ENCODE measurements at places on chromosomes 7 and 10.
A peak's percentile ranks its signal among the peaks of the same experiment; 100 is the strongest.

GRCh38 chr10:22612318-22612717, 102.1 kb downstream of the PIP4K2A start:
- no peak for DNase-seq

- no peak for DNase-seq
These were observed 15.8 kb upstream of the SLF2 start for GRCh38 chr10:100896876-100897461.

- no peak for DNase-seq
These were observed 137.6 kb downstream of the TSPAN12 start for GRCh38 chr7:120720317-120720716.

GRCh38 chr10:104582602-104582951, 58.5 kb upstream of the SORCS3 start:
- DNase-seq = no peak

DNA sequence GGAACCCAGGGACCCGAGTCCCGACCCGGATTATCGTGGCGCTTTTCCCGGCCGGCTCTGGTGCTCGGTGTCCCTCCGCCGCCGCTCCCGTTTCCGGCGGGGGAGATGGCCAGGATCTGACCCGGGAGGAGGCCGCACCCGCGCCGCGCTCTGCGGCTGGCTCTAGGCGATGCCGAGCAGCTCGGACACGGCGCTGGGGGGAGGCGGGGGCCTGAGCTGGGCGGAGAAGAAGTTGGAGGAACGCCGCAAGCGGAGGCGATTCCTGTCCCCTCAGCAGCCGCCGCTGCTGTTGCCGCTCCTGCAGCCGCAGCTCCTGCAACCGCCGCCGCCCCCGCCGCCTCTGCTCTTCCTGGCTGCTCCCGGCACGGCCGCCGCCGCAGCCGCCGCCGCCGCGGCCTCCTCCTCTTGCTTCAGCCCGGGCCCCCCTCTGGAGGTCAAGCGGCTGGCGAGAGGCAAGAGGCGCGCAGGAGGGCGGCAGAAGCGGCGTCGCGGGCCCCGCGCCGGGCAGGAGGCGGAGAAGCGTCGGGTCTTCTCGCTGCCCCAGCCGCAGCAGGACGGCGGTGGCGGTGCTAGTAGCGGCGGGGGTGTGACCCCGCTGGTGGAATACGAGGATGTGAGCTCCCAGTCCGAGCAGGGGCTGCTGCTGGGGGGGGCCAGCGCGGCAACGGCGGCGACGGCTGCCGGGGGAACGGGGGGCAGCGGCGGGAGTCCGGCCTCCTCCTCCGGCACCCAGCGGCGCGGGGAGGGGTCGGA, 593 bp downstream of the CDK13 start:
- DNase-seq = peak; percentile 36

DNA sequence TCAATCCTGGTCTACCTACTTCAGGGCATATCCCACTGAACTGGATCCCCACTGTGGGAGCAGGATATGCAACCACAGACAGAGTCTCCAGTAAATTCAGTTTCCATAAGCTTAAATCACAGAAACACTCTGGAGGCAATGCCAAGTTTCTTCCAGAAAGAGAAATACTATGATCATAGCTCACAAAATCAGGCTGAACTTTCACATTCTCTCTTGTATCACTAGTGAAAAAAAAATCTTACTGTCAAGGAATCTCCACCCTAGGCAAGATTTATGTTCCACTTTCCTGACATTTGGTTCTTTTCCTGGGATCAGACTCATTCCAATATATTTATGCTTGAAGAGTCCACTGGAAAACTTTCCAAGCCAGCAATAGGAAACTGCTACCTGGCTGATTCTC, 749.0 kb downstream of the SUGCT start:
- no peak for DNase-seq

DNA sequence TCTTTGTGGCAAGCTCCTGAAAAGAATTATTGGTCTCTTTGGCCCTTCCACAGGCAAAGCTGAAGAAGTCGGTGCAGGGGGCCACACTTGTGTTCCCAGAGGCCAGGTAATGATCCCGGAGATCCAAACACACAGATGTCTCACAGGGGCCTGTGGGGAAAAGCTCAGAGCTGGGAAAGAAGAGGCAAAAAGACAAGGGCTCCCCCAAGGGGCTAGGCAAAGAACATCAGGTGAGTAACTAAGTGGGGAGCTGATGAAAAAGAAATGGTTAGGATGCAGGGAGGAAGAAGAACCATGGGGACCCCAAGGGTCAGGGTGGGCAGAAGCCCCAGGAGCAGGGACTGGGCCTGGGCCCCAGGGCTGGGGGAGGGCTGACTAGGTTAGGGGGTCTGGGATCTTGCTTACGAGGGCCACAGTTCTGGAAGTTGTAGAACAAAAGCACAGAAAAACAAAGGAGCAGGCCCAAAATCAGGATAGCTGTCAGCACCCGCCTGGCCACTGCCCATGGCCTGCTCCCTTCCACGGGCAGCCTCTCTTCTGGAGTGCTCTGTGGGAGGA, 1.1 kb downstream of the KEL start:
- no peak for DNase-seq

DNA sequence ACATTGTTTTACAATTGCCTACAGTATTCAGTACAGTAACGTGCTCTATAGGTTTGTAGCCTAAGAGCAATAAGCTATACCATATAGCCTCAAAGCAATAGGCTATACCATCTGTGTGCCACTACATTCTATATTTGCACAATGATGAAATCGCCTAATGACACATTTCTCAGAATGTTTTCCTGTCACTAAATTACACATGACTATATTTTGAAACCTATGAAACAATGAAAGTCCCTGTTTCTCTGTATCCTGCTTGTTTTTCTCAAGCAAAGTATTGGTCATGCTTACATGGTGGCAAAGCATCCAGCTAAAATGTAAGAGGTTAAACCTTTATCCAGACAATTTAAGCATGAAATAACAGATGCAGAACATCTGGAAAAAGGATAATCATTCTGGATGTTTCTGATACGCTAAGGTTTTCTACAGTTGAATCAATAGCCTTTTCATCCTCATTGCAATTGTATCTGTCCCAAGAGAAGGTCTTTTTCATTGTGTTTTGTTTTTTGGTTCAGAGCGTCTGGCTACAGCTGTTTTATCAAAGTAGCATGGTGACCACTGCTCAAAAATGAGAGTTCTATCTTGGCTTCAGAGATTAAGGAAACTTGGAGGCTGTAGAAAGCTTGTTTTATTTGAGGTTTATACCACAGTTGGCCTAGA, 81.7 kb downstream of the CSTF2T start:
- no peak for DNase-seq

GRCh38 chr7:37782166-37782565, 66.2 kb upstream of the NME8 start:
- no peak for DNase-seq

DNA sequence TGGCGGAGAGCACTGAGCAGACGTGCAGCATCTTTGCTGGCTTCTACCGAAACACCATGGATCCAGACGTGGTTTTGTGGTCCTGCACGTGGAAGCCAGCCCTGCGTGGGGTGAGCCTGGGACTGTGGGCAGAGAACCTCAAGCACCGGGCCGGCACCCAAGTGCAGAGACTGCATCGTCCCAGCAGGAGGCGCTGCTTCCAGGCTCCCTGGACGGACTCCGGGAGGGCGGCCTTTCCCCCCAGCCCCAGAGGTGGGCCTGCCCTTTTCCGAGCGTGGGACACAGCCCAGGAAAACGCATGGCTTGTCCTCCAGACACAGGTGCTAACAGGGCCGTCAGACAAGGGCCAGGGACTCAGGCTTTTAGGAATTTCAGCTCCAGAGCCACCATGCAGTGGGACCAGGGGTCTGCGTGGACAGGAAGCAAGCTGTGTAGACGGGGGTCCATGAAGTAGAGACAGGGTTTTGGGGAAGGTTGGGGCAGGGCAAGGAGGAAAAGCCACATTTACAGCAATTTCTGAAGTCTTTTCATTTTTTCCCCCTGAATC, 303.9 kb downstream of the WDR37 start:
- DNase-seq = no peak

DNA sequence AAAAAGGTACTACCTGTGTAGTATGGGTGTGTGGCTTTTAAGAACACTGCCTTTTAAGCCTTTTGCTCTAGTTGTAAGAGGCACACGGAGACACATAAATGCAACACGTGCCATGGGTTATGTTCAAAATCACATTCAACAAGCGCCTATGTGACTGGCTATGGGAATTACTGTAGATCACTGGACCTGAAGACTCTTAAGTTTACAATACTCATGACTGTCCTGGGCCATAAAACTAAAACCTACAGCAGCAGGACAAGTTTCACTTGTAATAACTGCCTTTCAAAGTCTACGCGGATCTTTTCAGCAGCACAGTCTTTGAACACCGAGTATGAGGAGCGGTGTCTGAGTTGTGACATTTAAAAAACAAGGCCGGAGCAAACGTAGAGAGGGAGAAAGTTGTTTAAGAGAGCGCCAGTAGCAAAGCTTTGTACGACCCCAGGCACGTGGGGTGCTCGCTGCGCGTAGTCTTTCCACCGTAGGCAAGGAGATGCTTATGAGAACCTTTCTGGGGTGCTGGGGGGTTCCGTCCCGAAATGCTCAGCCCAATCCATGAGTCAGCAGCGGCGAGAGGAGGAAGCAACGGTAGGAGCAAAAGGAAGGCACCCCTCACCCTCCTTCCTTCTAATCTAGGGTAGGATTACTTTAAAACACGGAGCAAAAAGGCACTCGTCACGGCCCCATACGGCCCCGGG, 662 bp downstream of the DNAJC2 start:
- DNase-seq = peak; percentile 28

DNA sequence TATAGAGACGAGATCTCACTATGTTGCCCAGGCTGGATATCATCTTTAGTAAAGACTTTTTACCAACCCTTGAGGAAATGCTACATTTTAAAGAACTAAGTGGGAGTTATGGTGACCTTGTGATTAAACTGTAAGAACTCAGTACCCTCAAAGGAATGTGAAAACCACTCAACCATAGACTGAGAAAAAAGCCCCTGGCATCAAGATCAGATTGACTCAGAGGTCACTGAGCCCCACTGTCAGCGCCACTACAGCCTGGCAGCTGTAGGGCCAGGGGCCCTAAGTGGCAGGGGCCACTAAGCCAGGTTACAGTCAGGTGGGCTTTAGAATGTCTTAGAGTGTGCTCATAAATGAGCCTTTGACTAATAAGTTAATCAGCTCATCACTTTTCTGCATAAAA, 55.9 kb downstream of the APBB1IP start:
- no peak for DNase-seq

- DNase-seq = no peak
These were observed 196.3 kb downstream of the JCAD start for GRCh38 chr10:29862923-29863614.

DNA sequence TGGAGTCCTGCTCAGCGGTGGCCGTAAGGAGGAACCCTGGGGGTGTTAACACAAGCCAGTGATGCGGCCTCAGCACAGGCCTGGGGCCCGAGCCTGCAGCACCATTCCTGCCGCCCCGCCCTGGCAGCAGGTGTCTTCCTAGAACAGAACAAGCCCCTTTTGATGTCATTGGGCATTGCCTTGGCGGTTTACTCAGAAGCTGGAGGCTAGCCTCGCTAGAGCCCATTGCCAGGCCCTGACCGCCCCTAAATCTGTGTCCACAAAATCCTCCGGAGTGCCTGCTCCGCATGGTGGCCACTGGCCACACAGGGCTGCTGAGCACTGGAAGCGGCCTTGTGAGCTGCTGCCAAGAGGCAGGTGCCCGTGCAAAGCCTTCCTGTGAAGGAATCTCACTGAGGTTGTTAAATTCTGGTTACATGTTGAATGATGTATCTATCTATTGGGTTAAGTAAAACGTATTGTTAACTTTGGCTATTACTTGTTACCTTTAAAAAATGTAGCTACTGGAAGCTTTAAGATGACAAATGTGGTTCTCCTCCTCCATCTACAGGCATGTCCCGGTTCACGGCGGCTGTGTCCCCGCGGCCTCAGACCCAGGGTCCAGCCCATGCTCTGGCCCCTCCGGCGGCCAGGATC, 1.2 kb upstream of the INPP5A start:
- DNase-seq = no peak

DNA sequence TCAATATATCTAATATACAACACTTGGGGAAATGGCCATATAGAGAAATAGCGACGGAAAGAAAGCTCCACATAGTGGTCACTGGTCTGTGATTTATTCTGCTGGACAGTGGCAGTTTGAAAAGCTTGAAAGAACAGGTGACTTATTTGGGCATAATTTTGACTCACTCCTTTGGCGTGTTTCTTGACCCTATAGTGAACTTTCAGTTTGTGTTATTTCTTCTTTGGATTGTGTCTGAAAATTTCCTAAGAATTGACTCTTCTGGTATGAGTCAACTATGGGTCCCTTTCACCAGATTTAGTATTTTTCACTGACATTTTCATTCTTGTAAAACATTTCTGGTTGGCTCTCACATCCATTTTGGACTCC, 25.8 kb upstream of the IMMP2L start:
- no peak for DNase-seq

GRCh38 chr7:160958-161725, 31.2 kb upstream of the FAM20C start:
- DNase-seq = no peak

DNA sequence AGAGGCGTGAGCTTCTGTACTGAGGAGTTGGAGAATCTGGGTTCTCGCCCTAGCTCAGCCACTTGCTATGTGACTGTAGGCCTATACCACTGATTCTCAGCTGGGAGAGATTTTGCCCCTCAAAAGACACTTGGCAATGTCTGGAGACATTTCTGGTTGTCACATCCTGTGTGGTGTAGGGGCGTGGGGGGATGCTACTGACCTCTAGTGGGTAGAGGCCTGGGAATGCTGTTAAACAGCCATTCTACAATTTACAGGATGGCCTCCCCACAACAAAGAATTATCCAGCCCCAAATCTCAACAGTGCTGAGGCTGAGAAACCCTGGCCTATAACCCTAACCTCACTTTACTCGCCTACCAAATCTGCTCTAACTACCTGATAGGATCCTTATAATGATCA, 58.8 kb upstream of the GAD2 start:
- no peak for DNase-seq

GRCh38 chr7:141663081-141663849, 38.7 kb downstream of the DENND11 start:
- no peak for DNase-seq

- no peak for DNase-seq
These were observed 75.3 kb downstream of the DOCK4 start for GRCh38 chr7:112130729-112131410.

- DNase-seq = no peak
These were observed 83.6 kb downstream of the NXPH1 start for GRCh38 chr7:8516976-8517375.

DNA sequence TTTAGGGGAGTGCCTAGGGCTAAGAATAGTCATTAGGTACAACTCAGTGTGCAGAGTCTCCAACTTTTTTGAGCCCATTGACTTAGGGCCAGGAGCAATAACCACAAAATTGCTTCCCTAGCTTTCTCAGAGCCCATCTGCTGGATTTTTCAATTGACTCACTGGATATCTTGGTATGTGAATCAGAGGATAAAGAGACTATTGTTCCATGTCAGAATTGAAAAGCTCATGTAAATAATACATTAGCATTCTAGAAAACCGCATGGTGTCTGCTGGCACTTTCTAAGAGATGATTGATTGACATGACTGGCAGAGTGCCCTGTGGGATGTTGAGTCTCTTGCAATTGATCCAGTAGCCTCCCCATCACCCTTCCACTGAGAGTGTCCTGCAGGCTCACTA, 246.2 kb downstream of the CCDC7 start:
- DNase-seq = no peak
